ENCODE measurements at places on chromosomes 4 and X. TPM values are rescaled to one million over a fixed set of nuclear protein-coding genes. Genes with fewer than 3 reads are reported as not detected.

The AMER1 gene
- 5.1 TPM for total RNA-seq

The MMGT1 gene
- total RNA-seq = 10.8 TPM

The FMR1NB gene
- not detected for total RNA-seq

The DUSP21 gene
- total RNA-seq = not detected

The NSG1 gene
- not detected for total RNA-seq

The NKX6-1 gene
- under 0.01 TPM for total RNA-seq
